Neuronal stem cell (in vitro differentiated cells): ENCODE measurements at places on chromosomes 7 and 10.

GRCh38 chr7:85602196-85602595 lies 415.3 kb upstream of the SEMA3D start:
- no peak for DNase-seq

- no peak for DNase-seq
Measured at GRCh38 chr7:58316-58715, 134.1 kb upstream of the FAM20C start.

DNA sequence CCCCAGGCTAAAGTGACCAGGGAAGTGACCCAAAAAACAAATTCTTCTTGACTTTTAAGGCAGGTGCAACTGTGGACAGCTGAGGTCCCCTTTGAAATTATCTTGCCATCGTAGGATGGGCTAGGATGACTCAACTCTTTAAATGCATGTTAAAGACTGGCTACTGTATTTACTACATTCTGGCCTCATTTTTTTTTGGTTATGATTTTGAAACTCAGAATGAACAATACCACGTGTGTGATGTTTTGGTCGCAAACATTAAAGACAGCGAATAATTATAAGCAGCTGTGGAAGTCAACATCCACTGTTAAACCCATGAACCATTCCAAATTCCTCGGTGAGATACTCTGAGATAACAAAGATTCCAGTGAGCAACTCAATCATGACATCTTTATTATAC lies 1.2 kb upstream of the SLC13A4 start:
- no peak for DNase-seq

- no peak for DNase-seq
Measured at GRCh38 chr7:150481186-150481920, 30.9 kb downstream of the GIMAP8 start.

DNA sequence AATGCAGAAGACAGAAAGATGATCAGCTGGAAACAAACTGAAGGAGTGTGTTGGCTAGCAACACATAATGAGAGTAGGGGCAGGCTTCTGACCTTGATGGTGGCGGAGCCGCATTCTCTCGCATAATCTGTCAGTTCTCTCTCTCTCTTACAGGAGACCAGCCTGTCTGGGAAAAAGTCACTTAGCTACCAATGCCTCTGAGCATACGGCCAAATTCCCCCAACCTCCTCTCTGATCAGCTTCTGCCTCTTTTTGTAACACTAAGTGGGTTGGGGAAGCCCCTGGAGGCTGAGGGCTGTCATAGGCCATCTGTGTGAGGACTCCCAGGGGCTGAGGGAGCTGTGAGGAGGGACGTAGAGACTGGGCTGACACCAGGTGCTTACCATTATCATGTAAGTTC lies 104.6 kb downstream of the HIPK2 start:
- no peak for DNase-seq

- DNase-seq = no peak
Measured at GRCh38 chr10:29611781-29612381, 22.9 kb downstream of the SVIL start.

- DNase-seq = no peak
Measured at GRCh38 chr7:131042269-131043160, 285.2 kb upstream of the MKLN1 start.

DNA sequence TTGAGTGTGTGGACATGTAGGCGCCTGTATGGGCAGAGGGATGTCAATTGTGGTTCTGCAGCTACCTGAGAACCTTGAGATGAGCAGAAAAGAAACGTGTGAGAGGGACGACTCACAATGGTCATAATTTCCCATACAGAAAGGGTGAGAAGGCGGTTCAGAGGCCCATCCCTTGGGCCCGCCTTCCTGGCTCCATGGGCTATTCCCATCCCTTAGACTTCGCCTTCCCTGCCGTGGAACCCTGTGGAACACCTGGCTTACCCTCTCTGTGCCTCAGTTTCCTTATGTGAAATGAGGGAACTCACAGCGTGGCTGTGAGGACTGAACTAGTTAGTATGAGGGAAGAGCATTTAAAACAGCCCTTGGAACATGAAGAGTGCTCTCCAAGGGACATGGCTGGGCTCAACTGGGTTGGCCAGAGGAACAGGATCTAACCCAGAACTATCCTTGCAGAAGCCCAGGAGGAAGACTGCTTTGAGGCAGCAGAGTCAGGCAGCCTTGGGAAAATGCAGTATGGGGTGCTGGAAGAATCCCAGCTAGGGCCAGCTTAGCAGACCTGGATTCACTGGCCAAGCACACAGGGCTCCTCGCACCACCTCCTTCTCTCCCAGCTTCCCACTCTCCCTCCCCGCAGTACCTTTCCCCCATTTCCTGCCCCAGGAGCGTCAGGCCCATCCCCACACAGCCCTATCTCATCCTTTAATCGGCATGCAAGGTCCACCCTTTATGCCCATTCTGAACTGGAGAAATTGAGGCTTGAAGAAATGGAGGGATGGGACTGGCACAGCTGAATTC lies 11.1 kb upstream of the ZMIZ1 start:
- no peak for DNase-seq

DNA sequence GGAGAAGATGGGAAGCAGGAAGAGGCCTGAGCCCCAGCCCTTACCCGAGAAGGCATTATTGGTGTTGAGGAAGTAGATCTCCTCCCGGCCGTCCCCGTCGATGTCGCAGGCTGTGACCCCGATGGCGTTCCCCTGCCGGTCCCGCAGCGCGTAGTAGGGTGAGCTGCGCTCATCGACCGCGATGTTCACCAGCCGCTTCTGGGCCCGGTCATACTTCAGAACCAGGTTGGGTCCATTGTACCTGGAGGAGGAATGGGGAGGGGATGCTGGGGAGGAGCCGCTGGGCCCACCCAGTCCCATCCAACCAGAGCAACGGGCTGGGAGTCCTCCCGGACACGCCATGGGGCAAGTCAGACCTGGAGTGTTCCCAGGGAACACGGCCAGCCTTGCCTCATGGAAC lies 86.5 kb downstream of the GOLGA7B start:
- no peak for DNase-seq

- DNase-seq = no peak
Measured at GRCh38 chr10:69335063-69335587, 56.8 kb downstream of the HK1 start.

GRCh38 chr10:33524041-33524440 lies 189.6 kb upstream of the NRP1 start:
- no peak for DNase-seq

DNA sequence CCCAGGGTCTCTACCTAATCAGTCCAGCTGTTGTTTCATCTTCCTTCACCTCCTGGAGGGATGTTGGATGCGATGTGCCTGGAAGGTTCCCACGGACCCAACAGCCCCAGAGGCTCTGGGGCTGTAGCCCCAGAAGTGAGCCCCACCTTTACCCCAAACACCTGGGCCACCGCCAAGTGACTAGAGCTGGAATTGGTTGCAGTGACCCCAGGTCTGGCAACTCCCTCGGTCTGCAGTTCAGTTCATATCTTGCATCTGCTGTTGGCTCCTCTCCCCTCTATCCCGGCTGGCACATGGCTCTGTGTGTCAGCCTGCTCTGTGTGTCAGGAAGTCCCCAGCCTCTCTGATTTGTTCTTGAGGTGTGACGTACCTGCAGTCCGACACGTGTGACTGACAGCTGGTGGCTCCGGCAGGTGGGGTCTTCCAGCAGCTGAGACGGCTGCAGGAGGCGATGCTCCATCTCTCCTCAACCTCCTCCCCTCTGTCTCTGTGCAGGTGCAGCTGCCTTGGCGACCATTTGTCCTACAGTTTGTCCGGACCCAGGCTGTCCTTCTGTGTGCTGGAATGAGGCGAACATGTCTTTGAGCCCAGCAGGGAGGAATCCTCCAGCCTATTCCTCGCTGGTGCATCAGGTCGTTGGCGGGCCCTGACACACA lies 38.6 kb downstream of the ELFN1 start:
- no peak for DNase-seq

DNA sequence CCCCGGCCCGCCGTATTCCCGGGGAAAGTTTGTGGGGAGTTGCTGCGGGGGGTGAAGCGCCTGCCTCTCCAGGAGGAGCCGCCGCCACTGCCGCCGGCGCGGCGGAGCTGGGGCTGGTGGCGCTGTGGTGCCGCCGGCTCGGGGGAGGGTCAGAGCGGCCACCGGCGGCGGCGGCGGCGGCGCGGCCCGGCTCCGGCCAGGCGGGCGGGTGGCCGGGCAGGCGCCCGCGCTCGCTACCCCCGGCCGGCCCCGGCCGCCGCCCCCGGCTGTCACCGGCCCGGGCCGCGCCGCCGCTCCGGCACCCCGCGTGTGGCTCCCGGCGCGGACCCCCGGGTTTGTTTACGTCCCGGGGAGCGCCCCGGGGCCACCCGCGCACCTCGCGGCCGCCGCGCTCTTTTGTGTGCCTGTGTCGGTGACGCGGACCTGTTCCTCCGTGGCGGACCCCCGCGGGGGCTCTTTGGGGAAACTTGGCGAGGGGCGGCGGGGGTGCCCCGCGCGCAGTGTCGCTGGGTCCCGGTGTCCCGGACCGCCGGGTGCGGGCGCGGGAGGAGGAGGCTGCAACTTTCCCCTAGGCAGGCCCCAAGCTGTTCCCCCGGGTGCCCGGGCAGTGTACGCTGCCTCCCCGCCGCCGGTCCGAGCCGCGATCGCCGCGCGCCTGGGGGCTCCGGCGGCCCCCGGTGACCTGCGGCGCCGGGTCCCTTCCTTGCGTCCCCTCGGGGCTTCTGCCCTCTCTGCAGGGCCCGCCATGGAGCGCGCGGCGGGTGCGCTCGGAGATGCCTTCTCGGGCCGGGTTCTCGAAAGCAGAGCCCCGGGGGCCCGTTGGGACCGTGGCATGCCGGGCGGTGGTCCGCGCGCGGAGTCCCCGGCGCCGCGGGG lies 593 bp upstream of the CUX1 start:
- DNase-seq = no peak

DNA sequence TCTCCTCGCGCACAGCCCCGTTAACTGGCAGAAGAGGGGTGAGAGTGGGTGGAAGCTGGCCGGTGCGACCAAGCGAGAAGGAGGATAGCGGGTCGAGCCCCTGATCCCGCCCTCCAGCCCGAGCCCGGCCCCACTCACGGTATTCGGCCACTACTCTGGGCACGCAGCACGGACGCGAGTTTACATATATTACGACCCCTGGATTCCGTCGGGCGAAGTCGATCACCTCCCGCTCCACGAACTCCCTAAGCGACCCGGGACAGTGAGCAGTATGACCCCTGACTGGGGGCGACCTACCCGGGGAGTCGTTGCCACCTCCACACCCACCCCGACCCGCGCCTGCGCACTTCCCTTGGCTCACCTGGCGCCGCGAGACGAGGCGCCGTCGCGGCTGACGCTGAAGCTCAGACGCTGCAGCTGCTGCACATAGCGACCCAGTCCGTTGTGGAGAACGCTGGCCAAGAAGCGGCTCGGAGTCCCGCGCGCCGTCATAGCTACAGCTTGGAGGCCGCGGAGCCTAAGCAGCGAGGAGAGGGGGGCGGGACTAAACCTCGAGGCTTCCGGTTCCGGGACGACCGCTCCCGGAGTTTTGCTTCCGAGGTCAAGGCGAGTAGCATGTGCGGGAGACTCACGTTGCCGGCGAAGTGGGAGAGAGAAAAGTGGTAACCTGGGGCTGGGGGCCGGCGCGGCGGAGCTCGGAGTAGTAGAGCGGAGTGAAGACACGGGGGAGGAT lies at the start of the genes MRPL43 and TWNK:
MRPL43 (minus strand) TSS at position 546 of the 733 bp plus-strand sequence; CDS start at position 492, 54 bp downstream.
TWNK (plus strand) TSS at position 592 of the 733 bp plus-strand sequence. CDS start 668 bp downstream, outside the sequence.
- DNase-seq = peak; percentile 82
